Fibroblast of skin of scalp (primary cell): ENCODE measurements at places on chromosomes 13 and 19.

DNA sequence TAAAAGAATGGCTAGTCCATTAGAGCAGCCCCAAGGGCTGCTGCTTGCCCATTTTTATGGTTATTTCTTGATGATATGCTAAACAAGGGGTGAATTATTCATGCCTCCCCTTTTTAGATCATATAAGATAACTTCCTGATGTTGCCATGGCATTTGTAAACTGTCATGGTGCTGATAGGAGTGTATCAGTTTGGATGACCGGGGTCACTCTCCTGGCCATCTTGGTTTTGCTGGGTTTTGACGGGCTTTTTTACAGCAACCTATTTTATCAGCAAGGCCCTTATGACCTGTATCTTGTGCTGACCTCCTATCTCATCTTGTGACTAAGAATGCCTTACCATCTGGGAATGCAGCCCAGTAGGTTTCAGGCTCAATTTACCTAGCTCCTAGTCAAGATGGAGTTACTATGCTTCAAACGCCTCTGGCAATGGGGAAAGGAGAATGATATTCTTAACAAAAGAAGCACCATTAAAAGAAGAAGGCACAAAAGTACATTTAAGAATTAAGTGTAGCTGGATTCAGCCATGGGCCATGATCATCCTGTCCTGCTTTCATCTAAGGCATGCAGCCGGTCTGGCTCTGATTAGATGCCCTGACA is 1156.0 kb downstream of the PCDH9 start:
- DNase-seq = no peak

DNA sequence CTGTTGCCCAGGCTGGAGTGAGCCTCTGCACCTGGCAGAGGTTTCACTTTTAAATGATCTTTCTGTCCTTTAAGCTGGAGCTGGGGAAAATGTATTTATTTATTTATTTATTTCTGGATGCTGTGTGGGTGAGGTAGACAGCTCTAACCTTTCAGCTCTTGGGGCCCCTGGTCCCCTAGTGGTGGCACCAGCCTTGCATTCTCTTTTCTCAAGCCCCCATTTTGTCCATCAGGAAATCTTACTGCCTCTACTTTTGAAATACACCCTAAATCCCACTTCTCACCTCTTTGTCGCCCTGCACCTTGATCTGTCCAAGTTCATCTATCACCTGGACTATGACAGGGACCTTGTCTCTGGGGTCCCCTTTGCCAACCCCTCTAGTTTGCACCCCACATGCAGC is 2.1 kb upstream of the B9D2 start:
- no peak for DNase-seq

GRCh38 chr19:54473892-54474372 is 836 bp upstream of the CDC42EP5 start:
- DNase-seq = no peak

DNA sequence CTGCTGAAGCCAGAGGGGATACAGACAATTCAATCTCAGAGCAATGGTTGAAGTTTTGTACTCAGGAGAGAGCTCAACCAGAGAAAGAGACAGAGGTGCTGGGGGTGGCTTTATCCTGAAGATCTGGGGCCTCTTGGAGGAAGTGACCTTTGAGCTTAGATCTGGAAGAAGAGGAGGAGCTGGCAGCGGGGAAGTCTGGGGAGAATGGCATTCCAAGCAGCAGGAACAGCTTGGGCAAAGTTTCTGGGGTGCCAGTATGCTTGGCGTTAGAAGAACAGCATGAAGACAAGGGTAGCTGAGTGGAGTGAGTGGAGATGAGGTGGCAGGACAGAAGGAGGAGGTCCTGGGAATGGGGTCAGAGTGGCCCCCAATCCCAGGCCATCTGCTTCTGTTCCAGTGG is 11.3 kb downstream of the MAST3 start:
- no peak for DNase-seq

- peak; percentile 63 for DNase-seq
Measured at GRCh38 chr19:34366738-34367623, 2.0 kb downstream of the GPI start.

DNA sequence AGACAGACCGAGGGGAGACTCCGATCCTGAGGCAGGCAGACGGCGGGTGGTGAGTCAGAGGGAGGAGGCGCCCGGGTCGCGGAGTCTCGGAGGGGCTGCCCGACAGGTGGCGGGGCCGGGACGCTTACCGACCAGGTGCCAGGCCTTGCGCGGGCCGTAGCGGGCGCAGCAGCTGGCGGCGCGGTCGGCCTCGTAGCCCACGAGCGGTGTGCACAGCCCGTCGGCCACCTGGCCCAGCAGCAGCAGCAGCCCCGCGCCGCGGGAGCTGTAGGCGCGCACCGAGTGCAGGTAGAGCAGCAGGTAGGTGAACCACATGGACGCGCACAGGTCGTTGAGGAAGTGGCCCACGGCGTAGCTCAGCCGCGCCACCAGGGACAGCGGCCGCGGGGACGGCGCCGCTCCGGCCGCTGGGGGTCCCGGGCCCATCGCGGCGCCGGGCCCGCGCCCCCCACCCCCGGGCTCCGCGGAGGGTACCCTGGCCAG is 367 bp downstream of the MFSD12 start:
- no peak for DNase-seq

GRCh38 chr13:62629618-62630017 is 1214.0 kb upstream of the PCDH20 start:
- DNase-seq = no peak

GRCh38 chr19:49456326-49456725 is 3.3 kb downstream of the ALDH16A1 start:
- no peak for DNase-seq

- DNase-seq = no peak
Measured at GRCh38 chr13:93345024-93345423, 118.4 kb downstream of the GPC6 start.

DNA sequence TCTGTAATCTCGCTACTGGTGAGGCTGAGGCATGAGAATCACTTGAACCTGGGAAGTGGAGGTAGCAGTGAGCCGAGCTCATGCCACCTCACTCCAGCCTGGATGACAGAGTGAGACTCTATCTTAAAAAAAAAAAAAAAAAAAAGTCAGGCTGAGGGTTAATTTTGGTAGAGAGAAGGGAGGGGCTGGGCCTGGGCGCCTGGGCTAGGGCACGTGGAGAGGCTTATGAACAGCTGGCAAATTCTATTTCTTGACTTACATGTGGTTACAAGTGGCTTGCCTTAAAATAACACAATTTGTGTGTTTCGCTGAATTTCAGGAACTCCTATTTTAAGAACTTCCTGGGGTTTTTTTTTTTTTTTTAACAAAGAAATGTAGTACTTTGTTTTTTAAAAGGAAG is 47.6 kb upstream of the MAP3K10 start:
- DNase-seq = peak; percentile 31
